T-helper 17 cell (primary cell): ENCODE measurements at places on chromosomes 4 and X.

- DNase-seq = no peak
Observed at GRCh38 chrX:115579327-115579726, 18.4 kb downstream of the PLS3 start.

- DNase-seq = no peak
Observed at GRCh38 chr4:73964862-73965611, 16.8 kb downstream of the PF4 start.

- no peak for DNase-seq
Observed at GRCh38 chr4:8165374-8165896, 6.8 kb upstream of the ABLIM2 start.

DNA sequence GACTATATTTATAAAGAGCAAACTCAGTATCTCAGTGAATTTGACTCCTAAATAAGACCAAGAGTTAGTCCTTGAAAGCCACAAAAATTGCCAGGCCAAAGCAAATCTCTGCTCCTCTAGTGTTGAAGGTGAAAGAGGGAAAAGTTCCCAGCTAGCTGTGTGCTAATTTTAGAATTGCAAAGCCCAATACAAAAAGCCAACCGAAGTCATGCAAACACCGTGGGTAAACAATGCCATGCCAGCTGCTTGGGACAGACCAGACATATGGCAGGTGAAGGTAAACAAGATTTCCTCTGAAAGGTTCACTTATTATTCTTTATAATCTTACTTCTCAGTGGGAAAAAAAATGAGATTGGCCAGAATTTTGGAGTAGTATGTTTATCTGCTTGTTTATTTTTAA is 80.5 kb upstream of the LNX1 start:
- no peak for DNase-seq

DNA sequence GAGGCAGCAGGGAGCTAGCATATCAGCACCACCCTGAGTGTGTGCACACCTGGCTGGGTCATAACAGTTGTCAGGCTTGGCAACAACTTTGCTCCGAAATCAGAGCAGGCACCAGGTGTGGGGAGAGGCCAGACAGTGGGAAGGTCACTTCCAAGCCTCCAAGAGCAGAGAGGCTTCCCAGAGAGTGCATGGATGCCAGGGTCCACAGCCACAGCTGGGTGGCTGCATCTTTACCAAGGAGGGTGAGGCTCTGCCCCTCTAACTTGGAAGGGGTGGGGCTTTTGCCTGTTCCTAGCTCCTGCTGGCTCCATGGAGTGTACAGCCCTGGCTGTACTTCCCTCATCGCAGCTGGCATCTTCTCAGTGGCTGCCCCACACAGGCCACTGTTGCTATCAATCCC is 322.4 kb downstream of the CCSER1 start:
- DNase-seq = no peak

- DNase-seq = no peak
Observed at GRCh38 chrX:156001667-156002021, 4.1 kb downstream of the IL9R start.
